Activated naive CD8-positive, alpha-beta T cell treated with anti-CD3 and anti-CD28 coated beads, Interleukin-2, amount 50 U/mL, for 24 hours (primary cell): ENCODE measurements at places on chromosomes 11 and 22.

- no peak overlapping the region for H3K4me3 ChIP-seq
- no peak for DNase-seq
- peaks cover 10% of the 10 kb centered on the region for H3K4me1 ChIP-seq
- no peak overlapping the region for H3K27ac ChIP-seq
- H3K36me3 ChIP-seq, result peaks cover 10% of the 10 kb centered on the region
- H3K27me3 ChIP-seq, result no peaks in the 10 kb centered on the region
These were observed 24.4 kb upstream of the TXNRD2 start for GRCh38 chr22:19965771-19966709.

GRCh38 chr11:111718859-111719258, 47.3 kb downstream of the PPP2R1B start:
- no peaks in the 10 kb centered on the region for H3K27me3 ChIP-seq
- H3K36me3 ChIP-seq, result peaks cover 25% of the 10 kb centered on the region
- no peak overlapping the region for H3K4me3 ChIP-seq
- peaks cover 2% of the 10 kb centered on the region for H3K4me1 ChIP-seq
- DNase-seq, result no peak

- no peaks in the 10 kb centered on the region for H3K36me3 ChIP-seq
- H3K4me3 ChIP-seq, result no peak overlapping the region
- no peaks in the 10 kb centered on the region for H3K4me1 ChIP-seq
- DNase-seq, result no peak
- H3K27ac ChIP-seq, result no peak overlapping the region
These were observed 16.7 kb upstream of the TMPRSS4 start for GRCh38 chr11:118060081-118060661.

DNA sequence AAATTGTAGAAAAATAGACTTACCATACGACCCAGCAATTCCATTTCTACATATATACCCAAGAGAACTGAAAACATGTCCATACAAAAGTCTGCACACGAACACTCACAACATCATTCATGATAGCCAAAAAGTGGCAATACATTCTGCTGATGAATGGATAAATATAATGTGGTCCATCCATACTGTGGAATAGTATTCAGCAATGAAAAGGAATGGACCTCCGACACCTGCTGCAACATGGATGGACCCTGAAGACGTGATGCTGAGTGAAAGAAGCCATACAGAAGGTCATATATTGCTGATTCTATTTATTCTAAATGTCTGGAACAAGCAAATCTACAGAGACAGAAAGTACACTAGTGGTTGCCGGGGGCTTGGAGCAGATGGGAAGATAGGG, 19.2 kb downstream of the CPT1A start:
- H3K4me1 ChIP-seq, result peaks cover 33% of the 10 kb centered on the region
- no peak for DNase-seq
- H3K27me3 ChIP-seq, result no peaks in the 10 kb centered on the region
- H3K27ac ChIP-seq, result no peak overlapping the region
- no peak overlapping the region for H3K4me3 ChIP-seq

DNA sequence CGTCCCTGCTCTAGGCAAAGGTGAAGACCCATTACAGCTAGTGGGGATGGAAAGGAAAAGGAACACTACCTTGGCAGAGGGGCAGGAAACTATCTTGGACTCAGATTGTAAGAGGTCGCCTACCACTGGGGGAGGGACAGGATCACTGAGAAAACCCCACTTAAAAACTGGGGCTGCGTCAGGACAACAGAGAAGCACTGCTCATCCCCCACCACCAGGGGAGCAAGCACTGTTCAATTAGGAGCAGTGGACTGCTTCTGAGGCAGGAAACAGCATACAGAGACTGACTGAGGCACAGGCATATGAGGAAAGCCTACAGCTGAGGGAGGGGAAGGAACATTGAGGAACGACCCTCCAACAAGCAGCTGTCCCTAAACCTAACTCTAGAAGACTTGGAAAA, 20.8 kb upstream of the DLAT start:
- H3K4me3 ChIP-seq, result no peak overlapping the region
- peaks cover 2% of the 10 kb centered on the region for H3K4me1 ChIP-seq
- H3K27me3 ChIP-seq, result peaks cover 2% of the 10 kb centered on the region
- peaks cover 16% of the 10 kb centered on the region for H3K36me3 ChIP-seq
- no peak overlapping the region for H3K27ac ChIP-seq

- H3K4me3 ChIP-seq, result no peak overlapping the region
- peaks cover 67% of the 10 kb centered on the region for H3K4me1 ChIP-seq
- no peaks in the 10 kb centered on the region for H3K27me3 ChIP-seq
- no peak for DNase-seq
These were observed 3.2 kb downstream of the NUP50 start for GRCh38 chr22:45166932-45167331.

- H3K4me1 ChIP-seq, result peaks cover 1% of the 10 kb centered on the region
- no peak for DNase-seq
- H3K4me3 ChIP-seq, result no peak overlapping the region
- H3K27ac ChIP-seq, result no peak overlapping the region
- no peaks in the 10 kb centered on the region for H3K36me3 ChIP-seq
These were observed 366.9 kb downstream of the BRD1 start for GRCh38 chr22:49460592-49461281.

DNA sequence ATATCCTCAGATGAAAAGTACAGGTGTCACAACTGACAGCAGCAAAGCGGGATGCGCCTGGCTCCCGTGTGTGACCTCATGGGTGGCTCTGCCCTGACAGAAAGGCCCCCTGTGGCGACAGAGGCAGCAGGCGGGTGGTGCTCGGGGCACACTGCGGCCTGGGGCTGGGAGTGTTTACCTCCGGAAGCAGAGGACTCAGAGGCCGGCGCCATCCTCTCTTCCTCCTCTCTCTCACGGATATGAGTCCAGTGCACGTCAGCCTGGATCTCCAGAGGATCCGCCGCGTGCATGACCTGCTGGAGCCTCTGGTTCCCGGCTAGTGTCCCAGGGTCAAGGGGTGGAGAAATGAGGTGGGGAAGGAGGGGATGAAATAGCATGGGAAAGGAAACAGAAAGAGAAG, 53.2 kb upstream of the BID start:
- H3K27ac ChIP-seq, result no peak overlapping the region
- H3K36me3 ChIP-seq, result peaks cover 9% of the 10 kb centered on the region
- H3K4me1 ChIP-seq, result no peaks in the 10 kb centered on the region
- H3K27me3 ChIP-seq, result no peaks in the 10 kb centered on the region
- no peak overlapping the region for H3K4me3 ChIP-seq

DNA sequence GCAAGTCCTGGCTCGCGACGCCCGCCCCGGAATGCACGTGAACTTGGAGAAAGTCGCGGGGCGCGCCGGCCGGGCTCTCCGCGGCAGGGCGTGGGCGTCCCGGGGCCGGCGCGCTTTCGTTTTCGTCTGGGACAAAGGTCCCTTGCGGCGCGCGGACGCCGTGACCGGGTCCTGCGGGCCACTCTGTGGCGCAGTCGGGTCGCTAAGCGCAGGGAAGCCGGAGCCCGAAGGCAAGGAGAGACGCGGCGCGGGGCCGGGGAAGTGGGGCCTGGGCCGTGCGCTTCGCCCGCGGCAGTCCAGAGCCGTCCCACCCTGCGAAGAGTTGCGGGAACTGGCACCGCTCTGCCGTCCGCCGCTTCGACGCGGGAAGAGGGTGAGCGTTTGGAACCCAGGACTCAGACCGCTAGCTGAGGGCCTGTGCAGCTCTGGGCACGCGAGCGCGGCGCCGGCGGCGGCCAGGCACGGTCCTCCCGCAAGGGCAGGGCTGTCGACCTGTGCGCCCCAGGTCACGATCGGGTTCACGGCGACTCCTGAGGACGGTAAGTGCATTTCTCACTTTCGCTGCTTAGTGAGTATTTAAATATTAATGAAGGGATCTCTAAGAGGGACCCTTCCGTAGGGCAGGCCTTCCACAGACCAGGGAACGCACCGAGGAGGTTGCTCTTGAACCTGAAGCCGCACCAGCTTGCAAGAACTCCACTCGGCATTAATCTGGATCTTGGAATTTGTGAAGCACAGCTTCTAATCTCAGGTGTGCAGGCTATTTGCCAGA, 78.0 kb upstream of the PPARA start:
- H3K36me3 ChIP-seq, result peaks cover 4% of the 10 kb centered on the region
- DNase-seq, result peak; percentile 65
- no peaks in the 10 kb centered on the region for H3K27me3 ChIP-seq
- H3K4me3 ChIP-seq, result peak overlapping the region; percentile 79

- H3K4me3 ChIP-seq, result no peak overlapping the region
- peaks cover 15% of the 10 kb centered on the region for H3K27me3 ChIP-seq
- no peaks in the 10 kb centered on the region for H3K4me1 ChIP-seq
- H3K27ac ChIP-seq, result no peak overlapping the region
- DNase-seq, result no peak
These were observed 9.0 kb downstream of the SCN3B start for GRCh38 chr11:123645286-123645975.

- H3K4me3 ChIP-seq, result no peak overlapping the region
- no peaks in the 10 kb centered on the region for H3K36me3 ChIP-seq
- no peaks in the 10 kb centered on the region for H3K27me3 ChIP-seq
- DNase-seq, result no peak
These were observed 1.4 kb downstream of the SIGIRR start for GRCh38 chr11:413120-414081.

- H3K36me3 ChIP-seq, result no peaks in the 10 kb centered on the region
- H3K4me3 ChIP-seq, result no peak overlapping the region
- H3K27me3 ChIP-seq, result peaks cover 16% of the 10 kb centered on the region
- DNase-seq, result no peak
- H3K4me1 ChIP-seq, result peaks cover 4% of the 10 kb centered on the region
These were observed 68.5 kb upstream of the CSNK2A3 start for GRCh38 chr11:11421509-11421908.

- no peaks in the 10 kb centered on the region for H3K4me1 ChIP-seq
- no peaks in the 10 kb centered on the region for H3K27me3 ChIP-seq
- H3K4me3 ChIP-seq, result no peak overlapping the region
- no peak overlapping the region for H3K27ac ChIP-seq
These were observed 56.4 kb upstream of the PITPNB start for GRCh38 chr22:27975381-27976013.

DNA sequence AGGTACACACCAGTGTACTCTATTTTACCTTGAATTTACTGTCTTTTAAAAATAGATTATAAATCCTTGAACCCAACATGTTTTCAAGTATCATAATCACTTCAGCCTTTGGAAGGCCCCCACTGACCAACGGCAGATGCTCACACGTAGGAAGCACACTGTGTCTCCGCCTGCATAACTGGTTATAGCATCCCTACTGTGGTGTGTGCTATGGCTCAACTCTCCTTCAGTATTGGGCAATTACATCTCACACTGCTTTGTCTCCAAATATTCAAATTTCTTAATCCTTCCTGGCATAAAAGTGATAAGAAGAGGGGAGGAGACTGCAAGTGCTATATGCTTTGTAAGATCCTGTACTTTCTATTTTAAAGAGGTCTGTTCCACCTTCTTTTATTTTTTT, 165.7 kb downstream of the CADM1 start:
- DNase-seq, result no peak
- H3K27me3 ChIP-seq, result peaks cover 2% of the 10 kb centered on the region
- H3K27ac ChIP-seq, result no peak overlapping the region
- H3K4me3 ChIP-seq, result no peak overlapping the region
- no peaks in the 10 kb centered on the region for H3K36me3 ChIP-seq

DNA sequence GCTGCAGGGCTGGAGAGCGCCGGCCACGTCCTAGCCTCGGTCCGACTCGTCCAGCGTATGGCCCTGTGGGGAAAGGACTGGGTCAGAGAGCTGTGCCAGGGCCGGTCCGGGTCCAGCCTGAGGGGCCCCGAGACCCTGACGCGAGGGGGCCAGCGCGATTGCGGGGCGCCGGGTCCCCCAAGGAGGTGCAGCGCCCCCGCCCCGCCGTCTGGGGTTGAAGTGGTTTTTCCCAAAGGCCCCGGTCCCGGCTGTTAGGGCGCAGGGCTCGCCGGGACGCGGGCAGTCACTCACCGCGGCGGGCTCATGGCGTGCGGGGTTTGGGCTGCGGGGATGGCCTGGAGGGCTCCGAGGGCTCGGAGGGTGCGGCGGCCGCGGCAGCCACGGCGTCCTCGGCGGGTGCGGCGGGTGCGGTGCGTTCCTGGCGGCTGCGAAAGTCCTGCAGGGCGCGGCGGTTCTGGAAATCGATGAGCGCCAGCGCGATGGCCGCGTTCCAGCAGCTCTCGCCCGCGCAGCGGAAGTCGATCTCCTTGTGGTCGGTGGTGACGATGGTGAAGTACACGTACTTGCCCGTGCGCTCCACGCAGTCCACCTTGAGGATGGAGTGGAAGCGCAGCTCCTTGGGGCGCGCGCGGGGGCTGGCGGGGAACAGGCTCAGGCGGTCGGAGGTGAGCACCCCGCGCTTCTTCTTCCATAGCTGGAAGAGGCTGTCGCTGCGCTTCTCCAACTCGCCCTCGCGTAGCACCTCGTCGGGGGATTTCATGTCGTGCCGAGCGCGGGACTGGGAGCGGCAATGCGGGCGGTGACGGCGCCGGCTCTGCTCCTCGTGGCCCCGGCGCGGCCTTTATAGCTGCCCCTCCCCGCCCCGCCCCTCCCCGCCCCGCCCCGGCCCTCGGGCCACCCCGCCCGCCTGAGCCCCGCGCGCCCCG, at the start of gene PHLDA2:
PHLDA2 (minus strand) TSS at position 816 of the 926 bp plus-strand sequence; CDS start at position 760, 56 bp downstream.
- peaks cover 35% of the 10 kb centered on the region for H3K4me1 ChIP-seq
- peaks cover 23% of the 10 kb centered on the region for H3K27me3 ChIP-seq
- peak; percentile 70 for DNase-seq
- peak within 1 kb of the TSS; percentile 77 for H3K4me3 ChIP-seq

- DNase-seq, result no peak
- H3K4me1 ChIP-seq, result peaks cover 69% of the 10 kb centered on the region
- H3K27ac ChIP-seq, result peak overlapping the region; percentile 97
- no peaks in the 10 kb centered on the region for H3K27me3 ChIP-seq
These were observed 1.8 kb downstream of the TBC1D22A start for GRCh38 chr22:46764140-46764680.

DNA sequence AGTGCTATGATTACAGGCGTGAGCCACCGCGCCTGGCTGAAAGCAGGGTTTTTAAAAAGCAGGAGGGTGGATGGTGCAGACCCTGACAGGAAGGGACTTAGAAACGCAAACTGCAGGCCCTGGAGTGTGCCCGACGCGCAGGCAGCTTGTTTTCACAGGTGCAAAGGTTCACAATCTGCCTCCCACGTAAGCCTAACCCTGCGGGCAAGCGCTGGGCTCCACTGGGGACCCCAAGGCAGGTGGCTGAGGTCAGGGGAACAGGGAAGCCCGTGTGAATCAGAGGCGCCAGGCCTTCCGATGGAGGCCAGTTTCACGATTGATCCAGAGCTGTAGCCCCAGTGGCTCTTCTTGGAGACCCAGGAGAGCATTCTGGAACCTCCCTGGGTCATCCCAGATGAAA, 256.3 kb downstream of the BRD1 start:
- no peak overlapping the region for H3K27ac ChIP-seq
- H3K4me3 ChIP-seq, result no peak overlapping the region
- H3K36me3 ChIP-seq, result no peaks in the 10 kb centered on the region
- H3K27me3 ChIP-seq, result no peaks in the 10 kb centered on the region
- no peak for DNase-seq

- peak; percentile 43 for DNase-seq
- no peak overlapping the region for H3K4me3 ChIP-seq
- no peaks in the 10 kb centered on the region for H3K27me3 ChIP-seq
- no peak overlapping the region for H3K27ac ChIP-seq
These were observed 42.5 kb downstream of the LARGE2 start for GRCh38 chr11:45964911-45965389.
